ENCODE measurements at places on chromosomes 6 and 20.
A peak's percentile ranks its signal among the peaks of the same experiment; 100 is the strongest.

GRCh38 chr20:7196481-7196880 is 429.0 kb downstream of the BMP2 start:
- DNase-seq = no peak

GRCh38 chr6:81772741-81773140 is 20.3 kb upstream of the TENT5A start:
- DNase-seq = peak; percentile 46

GRCh38 chr6:140201787-140202458 is 827.5 kb upstream of the CITED2 start:
- no peak for DNase-seq

GRCh38 chr6:166006900-166007301 is 160.8 kb downstream of the TBXT start:
- no peak for DNase-seq

DNA sequence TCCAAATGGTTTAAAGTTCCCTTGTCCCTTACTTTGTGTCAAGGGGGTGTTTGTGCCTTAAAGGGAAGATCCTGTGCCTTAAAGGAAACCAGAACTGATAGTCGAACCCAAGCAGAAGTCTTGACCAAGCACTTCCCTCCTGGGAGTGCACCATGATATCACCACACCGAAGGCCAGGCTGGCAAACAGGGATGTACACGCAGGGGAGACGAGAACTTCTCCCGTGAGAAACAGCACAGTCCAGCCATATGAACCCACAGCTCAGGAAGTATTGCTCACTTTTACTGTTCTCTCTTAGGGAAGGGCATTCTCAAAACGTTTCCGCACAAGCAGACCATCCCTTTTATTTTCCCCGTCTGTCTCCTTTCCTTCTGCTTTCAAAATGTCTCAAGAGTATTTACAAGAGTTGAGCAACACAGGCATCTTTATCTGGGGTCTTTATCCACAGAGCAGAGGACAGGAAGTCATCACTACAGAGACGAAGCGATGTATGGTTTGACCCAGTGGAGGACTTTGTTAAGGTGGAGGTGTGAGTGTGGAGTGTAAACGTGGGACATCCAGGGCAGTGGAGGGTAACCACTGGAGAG is 12.8 kb upstream of the SERPINB1 start:
- DNase-seq = no peak

GRCh38 chr20:4369798-4370124 is 351.9 kb upstream of the PRND start:
- no peak for DNase-seq

GRCh38 chr20:19867074-19867473 is 109.0 kb downstream of the RIN2 start:
- DNase-seq = no peak

Measured in AG04449 (cell line).